IMR-90 (cell line): ENCODE measurements at places on chromosomes 3 and 15. TPM values are rescaled to one million over a fixed set of nuclear protein-coding genes. Genes with fewer than 3 reads are reported as not detected.
A peak's percentile ranks its signal among the peaks of the same experiment; 100 is the strongest.

DNA sequence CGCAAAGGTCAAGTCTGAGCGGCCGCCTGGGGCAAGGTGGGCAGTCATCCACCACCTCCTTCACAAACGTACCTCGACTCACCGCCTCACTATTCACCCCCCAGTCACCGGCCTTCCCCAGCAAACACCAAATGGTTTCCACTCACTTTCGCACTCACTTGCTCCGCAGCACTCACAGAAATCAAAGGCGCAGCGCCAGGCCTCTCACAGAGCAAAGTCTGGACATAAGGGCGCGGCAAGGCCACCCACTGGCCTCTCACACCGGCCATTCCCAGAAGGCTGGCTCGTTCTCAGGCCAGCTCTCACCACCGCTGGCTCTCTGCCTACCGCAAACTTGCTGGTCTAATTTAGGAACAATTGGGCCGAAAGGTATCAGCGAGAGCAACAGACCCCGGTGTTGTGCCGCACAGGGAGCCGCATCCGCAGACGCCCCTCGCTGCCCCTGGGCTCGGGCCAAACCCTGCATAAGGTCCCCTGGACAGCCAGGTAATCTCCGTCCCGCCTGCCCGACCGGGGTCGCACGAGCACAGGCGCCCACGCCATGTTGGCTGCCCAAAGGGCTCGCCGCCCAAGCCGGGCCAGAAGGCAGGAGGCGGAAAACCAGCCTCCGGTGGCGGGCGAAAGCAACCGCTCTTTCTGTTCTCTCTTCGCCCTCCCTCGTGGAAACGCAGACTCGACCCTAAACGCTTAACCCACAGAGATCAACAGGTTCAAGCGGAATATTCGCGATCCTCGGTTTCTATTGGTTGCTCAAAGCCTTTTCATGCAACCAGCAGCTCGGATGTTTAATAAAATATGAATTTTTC is 2.9 kb downstream of the SHOX2 start:
- DNase-seq, result no peak

DNA sequence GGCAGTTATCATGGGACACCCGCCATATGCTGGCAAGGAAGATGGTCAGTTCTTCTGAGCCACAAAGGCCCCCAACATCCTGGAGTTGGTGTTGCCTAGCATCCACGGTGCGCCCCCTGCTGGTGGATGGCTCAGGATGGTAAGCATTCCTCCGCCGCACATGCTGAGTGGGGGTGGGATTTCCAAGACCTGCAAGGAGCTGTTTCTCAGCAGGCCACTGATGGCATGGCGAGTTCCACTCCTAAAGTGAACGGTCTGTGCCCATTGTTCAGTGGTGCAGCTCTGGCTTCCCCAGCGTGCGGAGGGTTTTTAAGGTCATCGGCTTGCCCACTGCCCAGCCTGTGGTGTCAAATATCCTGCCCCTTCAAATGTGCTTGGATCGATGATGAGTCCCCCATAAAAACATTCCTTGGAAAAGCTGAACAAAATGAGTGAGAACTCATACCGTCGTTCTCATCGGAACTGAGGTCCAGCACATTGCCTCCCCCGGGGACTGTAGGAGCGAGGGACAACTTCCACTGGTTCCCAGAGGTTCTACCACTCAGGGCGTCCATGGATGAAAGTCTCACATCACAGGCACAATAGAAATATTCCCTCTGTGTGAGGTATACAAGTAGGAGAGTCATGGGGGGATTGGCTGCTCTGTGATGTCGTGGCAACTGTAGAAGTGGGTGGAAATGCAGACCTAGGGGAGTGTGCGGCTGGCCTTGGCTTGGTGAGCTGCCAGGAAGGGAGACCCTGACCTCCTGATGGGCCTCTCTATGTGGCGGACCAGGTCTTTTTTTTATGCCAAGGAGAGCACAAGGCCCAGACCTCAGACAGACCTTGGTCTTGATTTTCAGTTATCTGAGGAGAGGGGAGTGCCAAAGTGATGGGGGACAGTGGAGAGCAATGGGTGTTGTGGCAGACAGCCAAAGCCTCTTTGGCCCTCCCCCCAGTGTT is 102.0 kb downstream of the SNRPN start:
- no peak for DNase-seq

DNA sequence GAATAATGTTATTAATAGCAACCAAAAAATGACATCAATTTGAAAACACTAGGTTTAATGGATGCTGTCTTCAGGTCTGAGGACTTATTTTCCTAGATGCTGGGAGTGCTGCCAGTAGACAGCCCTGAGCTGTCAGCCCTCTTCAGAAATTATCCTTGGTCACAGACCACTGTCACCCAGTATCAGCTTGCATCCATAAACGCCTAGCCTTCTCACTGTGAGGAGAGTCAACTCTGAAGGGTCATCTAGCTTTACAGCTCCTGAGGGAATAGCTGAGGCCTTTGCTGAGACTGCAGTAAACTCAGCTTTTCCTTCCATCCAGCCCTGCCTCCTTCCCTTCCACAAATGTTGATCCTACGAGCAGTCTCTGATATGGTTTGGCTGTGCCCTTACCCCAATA is 19.4 kb upstream of the MNS1 start:
- DNase-seq, result no peak

GRCh38 chr3:146156666-146157314 is 4.2 kb downstream of the PLOD2 start:
- no peak for DNase-seq

- DNase-seq, result peak; percentile 38
Observed at GRCh38 chr15:81326466-81327212, 2.7 kb upstream of the STARD5 start.

GRCh38 chr3:85912980-85913379 is 954.2 kb downstream of the CADM2 start:
- peak; percentile 2 for DNase-seq

- DNase-seq, result no peak
Observed at GRCh38 chr3:13487403-13487802, 7.3 kb downstream of the HDAC11 start.

DNA sequence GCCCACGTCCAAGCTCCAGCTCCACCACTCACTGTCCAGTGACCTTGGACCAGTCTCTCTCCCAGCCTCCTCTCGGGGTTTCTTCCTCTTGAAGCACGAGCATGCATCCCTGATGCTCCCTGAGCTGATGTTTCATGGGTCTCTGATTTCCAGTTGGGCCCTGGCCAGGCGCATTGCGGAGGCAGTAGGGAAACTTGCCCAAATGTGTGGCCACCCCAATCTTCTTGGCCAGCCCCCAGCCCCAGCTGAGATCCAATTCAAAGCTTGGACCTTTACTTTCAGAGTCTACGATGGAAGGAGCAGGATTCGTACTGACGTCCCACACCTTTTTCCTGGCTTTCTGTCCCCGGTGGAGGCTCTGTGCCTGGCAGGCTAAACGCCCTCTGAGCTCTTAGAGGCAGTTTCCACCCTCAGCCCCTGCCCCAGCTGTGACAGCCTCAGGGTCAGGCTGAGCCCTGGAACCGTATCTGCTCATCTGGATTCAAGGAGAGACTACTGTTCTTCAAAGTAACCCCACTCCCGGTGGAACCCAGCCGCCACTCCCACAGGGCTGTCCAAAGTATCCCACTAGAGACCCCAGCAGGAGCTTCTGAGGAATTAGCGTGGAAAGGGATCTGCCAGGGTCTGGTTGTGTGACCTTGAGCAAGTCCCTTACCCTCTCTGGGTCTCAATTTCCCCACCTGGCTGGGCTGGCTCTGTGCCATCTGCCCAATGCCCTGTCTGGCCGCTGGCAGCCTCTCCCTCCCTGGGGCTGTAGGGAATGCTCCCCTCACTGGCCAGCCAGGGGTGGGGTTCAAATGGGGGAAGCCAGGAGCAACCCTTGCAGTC is 37.4 kb downstream of the CPN2 start:
- DNase-seq, result no peak

GRCh38 chr3:187261541-187261969 is 30.0 kb downstream of the MASP1 start:
- DNase-seq, result peak; percentile 94

- DNase-seq, result no peak
Observed at GRCh38 chr15:69869881-69870505, 227.7 kb downstream of the TLE3 start.

DNA sequence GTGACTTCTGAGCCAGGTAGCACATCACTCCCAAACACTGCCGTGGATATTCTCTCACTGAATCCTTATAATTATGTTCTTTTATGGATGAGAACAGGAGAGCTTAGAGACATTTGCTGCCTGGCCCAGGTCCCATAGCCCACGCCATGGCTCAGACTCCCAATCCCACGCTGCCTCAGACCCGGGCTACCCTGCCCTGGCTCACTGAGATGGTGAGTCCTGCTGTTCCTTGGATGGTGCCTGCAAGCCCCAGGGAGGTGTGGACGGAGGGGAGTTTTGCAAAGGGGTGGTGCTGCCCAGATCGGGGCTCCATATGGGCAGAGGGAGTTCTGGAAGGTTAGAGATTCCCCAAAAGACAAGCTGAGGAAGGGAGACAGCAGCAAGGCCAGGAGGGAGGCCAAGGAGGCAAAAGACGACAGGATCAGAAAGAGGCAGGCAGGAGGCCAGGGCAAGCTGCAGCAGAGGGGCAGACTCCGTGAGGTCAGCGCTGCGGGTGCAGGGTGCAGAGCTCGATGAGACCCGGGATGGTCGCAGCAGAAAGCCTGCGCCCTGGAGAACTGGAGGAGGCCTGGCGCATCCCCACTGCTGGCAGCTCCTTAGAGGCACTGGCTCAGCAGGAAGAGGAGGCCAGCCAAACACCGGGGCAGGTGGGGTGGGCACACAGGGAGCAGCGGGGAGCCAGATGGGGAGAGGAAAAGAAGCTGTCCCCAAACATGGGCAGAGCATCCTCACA is 95.7 kb upstream of the ALDH1A3 start:
- DNase-seq, result no peak

- peak; percentile 39 for DNase-seq
Observed at GRCh38 chr3:188365988-188366698, 212.2 kb downstream of the LPP start.

DNA sequence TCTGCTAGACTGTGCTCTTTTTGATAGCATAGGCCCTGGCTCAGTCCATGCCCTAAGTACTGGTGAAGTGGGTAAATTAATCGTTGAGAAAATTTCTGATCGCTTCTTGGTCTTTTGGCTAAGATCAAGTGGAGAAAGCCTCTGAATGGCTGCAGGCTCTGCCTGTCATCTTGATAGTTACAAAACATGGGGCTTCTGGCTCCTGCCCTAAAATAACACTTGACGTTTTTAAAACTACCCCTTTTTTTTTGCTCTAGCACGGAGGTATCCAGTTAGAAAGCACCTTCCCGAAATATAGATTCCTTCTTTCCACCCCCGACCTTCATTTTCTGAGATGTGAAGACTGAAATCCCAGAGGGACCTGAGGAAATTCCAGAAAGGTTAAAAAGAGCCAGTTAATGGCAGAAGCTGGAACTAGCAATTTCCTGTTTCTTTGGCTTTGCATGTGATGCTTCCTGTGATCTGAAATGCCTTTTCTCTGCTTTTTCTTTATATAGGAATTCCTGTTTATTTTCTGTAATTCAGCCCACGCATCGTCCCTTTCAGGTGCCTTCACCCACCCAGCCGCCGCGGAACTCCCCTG is 799 bp upstream of the C2CD4B start:
- DNase-seq, result no peak

- no peak for DNase-seq
Observed at GRCh38 chr15:88711806-88712205, 73.0 kb downstream of the ISG20 start.

DNA sequence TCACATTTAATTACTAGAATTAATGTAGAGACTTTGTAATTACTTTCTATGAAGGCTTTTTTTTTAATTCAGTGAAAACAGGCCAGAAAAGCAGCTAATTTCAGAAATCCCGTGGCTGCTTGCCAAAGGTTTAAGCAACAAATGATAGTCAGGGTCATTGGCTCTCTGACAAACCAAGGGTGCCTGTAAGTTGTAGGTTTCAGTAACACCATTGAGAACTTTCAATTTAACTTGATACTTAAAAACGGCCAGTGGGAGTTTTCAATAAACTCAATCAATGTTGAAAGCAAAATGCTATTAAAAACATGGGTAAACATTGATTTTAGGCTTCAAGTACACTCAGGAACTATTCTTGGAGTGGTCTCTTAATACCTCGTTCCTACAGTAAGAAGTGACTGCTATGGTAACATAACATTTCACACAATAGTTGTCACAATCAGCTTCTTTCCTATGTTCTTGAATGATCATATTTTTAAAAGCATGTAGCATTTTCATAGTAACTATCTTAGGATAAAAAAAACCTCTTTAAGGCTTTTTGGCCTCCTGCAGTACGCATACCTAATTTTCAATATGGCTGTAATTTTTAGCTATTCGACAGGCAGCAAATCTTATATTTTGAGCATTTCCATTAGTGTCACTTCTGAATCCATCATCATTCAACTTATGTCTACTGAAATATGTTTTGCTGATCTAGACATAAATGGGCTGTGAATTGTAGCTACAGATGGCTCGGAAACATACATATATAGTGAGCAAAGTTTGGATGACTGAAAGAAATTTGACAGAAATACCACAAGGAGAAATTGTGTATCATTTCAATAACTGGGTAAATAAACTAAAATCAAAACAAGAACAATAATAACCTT is 592.1 kb upstream of the GBE1 start:
- no peak for DNase-seq

GRCh38 chr3:156536524-156537316 is 18.2 kb downstream of the SSR3 start:
- peak; percentile 60 for DNase-seq

GRCh38 chr3:79767905-79768267 is at the start of gene ROBO1:
ROBO1 (minus strand) TSS chr3:79767998.
- DNase-seq, result no peak

DNA sequence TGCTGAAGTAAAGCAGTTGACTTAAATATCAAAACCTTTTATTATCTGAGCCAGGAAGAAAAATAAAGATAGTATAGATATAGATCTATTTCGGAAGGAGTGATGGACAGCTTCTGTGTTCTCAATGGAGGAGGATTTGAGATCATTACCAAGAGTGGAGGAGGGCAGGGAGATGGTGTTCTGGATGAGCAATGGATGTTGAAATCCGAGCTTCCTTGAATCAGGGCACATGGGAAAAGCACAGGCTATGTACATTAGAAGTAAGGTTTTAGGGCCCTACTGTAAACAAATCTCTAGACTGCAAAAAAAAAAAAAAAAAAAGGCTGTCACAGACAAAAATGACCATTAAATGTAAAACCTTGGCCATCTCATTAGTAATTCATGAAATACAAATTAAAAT is 43.2 kb downstream of the GTPBP8 start:
- peak; percentile 69 for DNase-seq

- no peak for DNase-seq
Observed at GRCh38 chr15:89089316-89090230, 1.3 kb downstream of the ABHD2 start.

GRCh38 chr15:98823012-98823458 is 174.7 kb downstream of the IGF1R start:
- DNase-seq, result peak; percentile 96

- DNase-seq, result no peak
Observed at GRCh38 chr3:132262956-132263355, 54.3 kb upstream of the ACP3 start.

- no peak for DNase-seq
Observed at GRCh38 chr3:14137004-14137403, 12.2 kb downstream of the TMEM43 start.

The STRA6 gene
- 0.14 and 0.17 TPM in 2 replicates for polyA plus RNA-seq

The SMC4 gene
- polyA plus RNA-seq, result 38.2 and 50.1 TPM in 2 replicates

The HEG1 gene
- 36.3 and 43.4 TPM in 2 replicates for polyA plus RNA-seq

The RETNLB gene
- not detected in 2 replicates for polyA plus RNA-seq

The MUSTN1 gene
- not detected in 2 replicates for polyA plus RNA-seq

The SHC4 gene
- 0.91 and 0.95 TPM in 2 replicates for polyA plus RNA-seq

The PARP16 gene
- 4.1 and 5.0 TPM in 2 replicates for polyA plus RNA-seq

The WDR53 gene
- 5.3 and 5.9 TPM in 2 replicates for polyA plus RNA-seq

The GABRB3 gene
- polyA plus RNA-seq, result 0.30 and 0.36 TPM in 2 replicates

The CNTN4 gene
- not detected in 2 replicates for polyA plus RNA-seq

The LAMB2 gene
- polyA plus RNA-seq, result 526 and 570 TPM in 2 replicates

The CFAP91 gene
- polyA plus RNA-seq, result not detected in 2 replicates

The CILP gene
- 0.01 and 0.02 TPM in 2 replicates for polyA plus RNA-seq

The ARNT2 gene
- 16.7 and 18.2 TPM in 2 replicates for polyA plus RNA-seq
